T-helper 17 cell (primary cell): ENCODE measurements at places on chromosomes 2 and 18.

- DNase-seq: no peak
Observed at GRCh38 chr18:2920027-2920426, 73.2 kb downstream of the EMILIN2 start.

DNA sequence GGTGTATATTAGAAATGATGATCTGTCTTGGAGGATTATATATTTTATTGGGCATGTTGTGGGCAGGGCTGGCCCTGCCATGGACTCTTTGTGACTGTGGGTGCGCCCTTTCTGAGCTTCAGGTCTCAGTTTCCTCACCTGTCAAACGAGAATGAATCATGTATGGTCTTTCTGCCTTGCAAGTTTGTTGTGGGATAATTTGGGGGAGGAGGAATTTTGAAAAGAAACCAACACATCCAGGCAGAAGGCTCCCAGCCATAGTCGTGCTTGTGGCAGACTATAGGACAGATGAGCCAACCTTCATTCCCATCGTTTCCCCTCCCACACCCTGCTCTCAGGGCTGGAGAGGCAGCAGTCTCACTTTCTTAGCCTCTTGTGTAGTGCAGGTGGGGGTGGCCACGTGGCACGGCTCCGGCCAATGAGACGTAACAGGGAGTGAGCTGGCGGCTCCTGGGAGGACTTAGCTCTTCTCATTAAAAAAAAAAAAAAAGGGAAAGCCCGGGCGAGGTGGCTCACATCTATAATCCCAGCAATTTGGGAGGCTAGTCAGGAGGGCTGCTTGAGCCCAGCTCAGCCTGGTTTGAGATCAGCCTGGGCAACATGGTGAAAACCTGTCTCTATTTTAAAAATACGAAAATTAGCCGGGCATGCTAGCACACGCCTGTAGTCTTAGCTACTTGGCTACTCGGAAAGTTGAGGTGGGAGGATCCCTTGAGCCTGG lies 63.1 kb downstream of the RHOB start:
- DNase-seq: no peak

- DNase-seq: no peak
Observed at GRCh38 chr2:238706673-238707072, 141.2 kb upstream of the TWIST2 start.

DNA sequence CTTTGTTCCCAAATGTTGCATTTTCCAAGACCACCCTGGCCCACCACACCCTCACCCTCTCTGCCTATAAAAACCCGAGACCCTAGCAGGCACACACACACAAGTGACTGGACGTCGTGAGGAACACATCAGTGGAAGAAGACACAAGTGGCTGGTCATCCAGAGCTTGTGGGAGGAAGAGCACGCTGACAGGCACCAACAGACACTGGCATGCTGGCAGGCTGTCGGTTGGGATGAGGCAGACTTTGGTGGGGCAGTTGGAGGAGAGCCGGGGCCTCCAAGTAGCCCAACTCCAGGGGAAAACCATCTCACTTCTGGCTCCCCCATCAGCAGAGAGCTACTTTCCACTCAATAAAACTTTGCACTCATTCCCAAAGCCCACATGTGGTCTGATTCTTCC lies 225.5 kb upstream of the ZEB2 start:
- DNase-seq: no peak

GRCh38 chr18:57518533-57518932 lies 68.0 kb downstream of the FECH start:
- no peak for DNase-seq

DNA sequence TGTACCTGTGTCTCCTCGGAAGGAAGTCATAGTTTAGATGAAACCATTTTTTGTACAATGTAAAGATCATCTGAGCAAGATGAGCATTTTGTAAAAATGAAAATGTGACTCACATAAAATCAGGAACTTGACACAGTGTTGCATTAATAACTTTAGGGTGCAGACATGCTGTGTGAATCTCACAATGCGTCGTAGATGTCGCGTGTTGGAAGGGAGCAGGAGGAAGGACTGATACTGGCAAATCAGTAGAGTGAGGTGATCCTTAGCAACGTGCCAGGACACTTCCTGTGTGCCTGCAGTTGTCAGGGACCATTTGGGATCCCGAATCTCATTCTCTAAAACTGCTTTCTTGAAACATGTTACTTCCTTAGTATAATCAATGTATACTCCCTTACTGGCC lies 103.1 kb downstream of the SH3BP4 start:
- DNase-seq: no peak

- DNase-seq: no peak
Observed at GRCh38 chr2:98025481-98026037, 29.8 kb upstream of the TMEM131 start.

GRCh38 chr18:80170395-80171053 lies 61.5 kb downstream of the ADNP2 start:
- DNase-seq: no peak

GRCh38 chr2:66824926-66825325 lies 390.0 kb downstream of the MEIS1 start:
- DNase-seq: no peak

DNA sequence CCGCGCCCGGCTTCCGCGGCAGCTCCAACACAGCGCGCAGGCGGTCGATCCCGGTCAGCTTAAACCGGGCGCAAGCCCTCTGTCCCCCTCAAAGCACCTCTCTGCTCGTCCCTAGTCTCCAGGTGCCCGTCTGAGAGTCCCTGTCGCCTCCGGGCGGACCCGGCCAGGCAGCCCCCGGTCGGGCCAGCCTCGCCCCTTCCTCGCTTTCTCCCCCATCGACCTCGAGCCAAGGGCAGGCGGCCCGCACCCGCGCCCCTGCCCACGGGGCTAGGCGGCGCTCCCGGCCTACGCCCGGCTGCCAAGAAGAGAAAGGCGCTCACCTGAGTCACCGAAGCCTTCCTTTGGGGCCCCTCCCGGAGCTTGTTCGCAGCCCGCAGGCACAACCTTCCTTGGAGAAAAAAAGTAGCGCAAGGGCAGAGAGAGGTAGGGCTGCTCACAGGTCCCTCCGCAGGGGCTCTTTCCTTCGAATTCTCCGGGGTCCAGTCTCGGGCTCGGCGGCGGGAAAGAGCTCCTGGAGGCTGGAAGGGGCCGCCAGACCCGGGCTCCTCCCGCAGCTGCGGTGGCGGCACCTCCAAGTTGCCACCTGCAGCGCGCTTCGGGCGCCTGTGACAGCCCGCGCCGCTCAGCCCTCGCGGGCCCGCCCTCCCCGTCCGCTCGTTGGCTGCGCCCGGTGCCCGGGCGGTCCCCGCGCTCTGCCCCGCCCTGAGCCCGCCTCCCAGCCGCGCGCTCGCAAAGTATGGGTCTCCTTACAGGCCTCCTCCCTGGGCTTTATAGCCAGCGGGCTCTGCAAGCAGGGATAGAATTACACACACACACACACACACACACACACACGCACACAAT lies 86.5 kb upstream of the EPB41L3 start:
- DNase-seq: no peak

DNA sequence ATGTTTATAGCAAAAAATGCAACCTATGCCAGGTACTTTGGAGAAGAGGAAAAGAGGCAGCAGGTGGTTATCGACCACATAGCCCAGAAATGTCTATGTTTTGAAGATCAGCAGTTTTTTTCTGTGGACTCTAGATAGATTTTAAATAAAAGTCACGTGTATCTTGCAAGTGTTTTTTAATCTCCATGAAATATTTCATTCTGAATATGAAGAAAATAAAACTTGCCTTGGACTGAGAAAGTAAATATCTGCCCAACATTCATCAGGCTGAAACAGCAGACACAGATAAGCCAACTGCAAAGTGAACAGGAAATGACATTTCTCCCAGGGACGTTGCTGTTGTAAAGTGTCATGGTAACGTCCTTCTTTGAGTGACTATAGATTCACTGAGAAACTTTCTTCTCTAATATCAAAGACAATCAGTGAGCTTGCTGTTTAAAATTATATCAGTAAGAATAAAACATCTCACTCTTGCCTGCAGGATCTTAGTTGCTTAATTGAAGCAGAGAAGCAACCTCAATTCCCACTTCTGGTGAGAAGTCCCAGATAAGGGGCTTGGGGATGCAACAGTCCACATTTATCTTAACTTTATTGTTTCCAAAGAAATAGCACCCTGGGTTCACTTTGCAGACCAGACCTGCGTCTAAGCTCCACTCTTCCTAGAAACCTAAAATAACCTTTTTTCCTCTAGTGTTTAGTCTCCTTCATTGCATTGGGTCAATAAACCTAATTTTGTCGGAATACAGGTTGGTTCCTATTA lies 6.3 kb downstream of the MYOM1 start:
- DNase-seq: no peak

GRCh38 chr2:231602859-231603467 lies 10.3 kb downstream of the TEX44 start:
- DNase-seq: no peak

DNA sequence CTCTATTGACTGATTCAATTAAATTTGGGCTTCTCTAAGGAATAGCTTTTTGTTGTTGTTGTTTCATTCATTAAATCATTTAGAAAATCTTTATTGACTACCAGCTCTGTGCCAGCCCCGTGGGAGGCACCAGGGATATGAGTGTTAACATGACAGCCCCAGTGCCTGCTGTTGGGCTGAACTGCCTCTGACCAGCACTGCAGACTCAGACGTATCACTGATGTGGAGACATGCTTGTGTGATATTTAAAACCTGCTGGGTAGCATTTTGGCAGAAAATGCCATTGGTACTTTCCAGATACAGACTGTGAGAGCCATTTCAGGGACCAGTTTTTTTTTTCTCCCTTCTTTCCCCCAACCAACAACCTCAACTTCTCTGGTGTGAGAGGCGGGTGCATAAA lies 38.6 kb upstream of the KCNF1 start:
- DNase-seq: no peak

DNA sequence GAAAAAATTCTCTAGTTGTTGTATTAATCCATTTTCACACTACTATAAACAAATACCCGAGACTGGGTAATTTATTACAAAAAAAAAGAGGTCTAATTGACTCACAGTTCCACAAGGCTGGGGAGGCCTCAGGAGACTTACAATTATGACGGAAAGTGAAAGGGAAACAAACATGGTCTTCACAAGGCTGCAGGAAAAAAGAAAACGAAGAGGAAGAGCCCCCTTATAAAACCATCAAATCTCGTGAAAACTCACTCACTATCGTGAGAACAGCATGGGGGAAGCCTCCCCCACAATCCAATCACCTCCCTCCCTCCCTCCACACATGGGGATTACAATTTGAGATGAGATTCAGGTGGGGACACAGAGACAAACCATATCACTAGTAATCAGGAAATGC lies 61.7 kb upstream of the SPTBN1 start:
- DNase-seq: no peak

DNA sequence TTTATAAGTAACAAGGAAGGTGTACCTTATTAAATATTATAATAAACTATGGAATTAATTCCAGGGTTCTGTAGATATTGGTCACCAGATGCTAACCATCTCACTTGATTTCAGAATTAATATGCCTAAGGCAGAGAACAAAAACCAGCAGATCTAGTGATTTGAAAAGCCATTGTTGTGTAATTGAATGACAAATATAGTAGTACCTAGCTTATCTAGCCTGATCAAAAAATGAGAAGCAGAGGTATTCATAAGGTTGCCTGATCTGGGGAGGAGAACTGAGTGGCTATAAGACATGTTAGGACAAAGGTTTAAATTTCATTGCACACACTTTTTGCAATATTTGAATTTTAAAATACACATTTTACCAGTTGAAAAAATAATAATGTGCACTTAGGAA lies 132.0 kb upstream of the UBE2E3 start:
- DNase-seq: no peak

DNA sequence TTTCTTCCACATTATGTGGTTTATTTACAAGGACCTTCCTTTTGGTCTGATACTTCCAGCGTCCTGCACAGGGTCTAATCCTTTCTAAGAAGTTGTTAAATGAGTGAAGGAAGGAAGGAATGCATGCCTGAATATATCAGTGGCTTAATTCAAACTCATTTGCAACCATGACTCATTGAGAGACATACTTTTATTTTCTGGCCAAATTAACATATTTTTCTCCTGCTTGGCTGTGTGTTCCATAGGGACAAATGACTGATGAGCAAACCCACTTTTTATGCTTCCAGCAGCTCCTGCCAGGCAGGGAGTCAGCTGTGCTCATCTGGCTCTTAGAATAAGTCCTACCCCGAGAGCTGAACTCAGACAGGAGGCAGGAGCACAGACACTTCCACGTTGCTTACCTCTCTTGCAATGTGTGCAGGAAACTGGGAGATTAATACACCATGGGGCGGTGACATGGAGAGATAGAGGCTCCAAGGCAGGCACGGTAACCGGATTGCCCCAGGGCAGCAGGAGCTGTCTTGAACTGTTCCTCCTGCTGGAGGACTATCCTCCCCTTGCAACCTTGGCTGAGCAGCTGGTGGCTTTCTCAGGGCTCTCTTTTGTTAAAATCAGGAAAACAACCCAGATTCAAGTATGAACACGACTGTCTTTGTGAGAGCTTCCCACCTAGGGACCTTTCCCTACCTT lies 667.5 kb upstream of the HS6ST1 start:
- no peak for DNase-seq

GRCh38 chr2:200110381-200110780 lies 155.0 kb downstream of the MAIP1 start:
- no peak for DNase-seq

- DNase-seq: no peak
Observed at GRCh38 chr18:10182009-10182624, 268.3 kb downstream of the VAPA start.

DNA sequence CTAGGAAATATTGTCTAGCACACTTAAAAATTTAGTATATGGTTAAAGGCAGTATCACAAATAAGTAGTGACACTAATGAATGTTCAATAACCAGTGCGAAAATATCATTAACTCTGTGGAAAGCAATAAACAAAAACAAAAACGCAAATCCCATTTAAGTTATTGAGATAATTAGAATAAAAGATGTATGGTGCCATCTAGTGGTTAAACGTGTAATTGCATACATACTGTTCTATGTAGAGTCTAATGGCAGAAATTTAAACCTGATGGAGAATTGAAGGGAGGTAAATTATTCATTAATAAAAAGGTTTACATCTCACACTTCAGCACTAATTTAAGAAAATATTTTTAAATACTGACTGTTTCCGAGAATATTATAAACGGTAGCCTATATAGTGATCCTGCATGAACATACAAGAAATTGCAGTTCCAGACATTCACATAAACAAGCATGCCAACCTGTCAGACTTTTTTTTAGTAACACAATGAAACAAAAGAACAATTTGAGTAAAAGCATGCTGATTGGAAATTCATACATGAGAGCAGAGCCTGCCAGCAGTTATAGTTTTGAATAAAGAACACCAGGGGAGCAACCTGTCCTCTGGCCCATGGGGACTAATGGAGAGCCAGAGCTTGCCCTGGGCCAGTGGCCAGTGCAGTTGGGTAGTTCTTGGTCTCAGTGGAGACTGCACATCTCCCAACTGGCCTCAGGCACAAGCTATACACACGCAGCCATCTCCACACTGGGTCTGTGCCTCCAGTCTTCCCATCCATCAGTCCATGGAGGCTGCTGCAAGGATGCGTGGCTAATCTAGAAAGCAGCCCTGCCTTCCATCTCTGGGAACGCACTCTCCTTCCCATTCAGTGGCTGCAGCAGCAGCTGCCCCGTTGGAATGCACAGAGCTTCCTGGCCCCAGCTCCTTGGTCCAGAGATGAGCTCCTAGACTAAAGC lies 28.0 kb downstream of the GCG start:
- no peak for DNase-seq

- DNase-seq: no peak
Observed at GRCh38 chr2:96792772-96793749, 23.0 kb upstream of the CNNM3 start.
